ENCODE measurements at places on chromosomes 13 and 19. TPM values are rescaled to one million over a fixed set of nuclear protein-coding genes. Genes with fewer than 3 reads are reported as not detected.
A peak's percentile ranks its signal among the peaks of the same experiment; 100 is the strongest.

The DZIP1 gene
- total RNA-seq: 49.2 TPM

DNA sequence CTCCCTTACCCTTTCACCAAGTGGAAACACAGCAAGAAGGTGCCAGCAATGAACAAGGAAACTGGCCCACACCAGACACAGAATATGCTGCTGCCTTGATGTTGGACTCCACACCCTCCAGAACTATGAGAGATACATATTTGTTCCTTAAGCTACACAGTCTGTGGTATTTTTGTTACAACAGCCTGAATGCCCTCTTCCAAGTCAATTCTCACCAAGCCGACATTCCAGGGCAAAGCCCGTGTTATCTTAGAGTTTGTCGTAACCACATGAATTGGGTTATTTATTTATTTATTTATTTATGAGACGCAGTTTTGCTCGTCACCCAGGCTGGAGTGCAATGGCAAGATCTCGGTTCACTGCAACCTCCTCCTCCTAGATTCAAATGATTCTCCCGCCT is 14.9 kb downstream of the FGF21 start:
- no peak overlapping the region for H3K4me3 ChIP-seq
- no peak overlapping the region for H3K27ac ChIP-seq
- H3K27me3 ChIP-seq: peaks cover 10% of the 10 kb centered on the region
- H3K36me3 ChIP-seq: no peaks in the 10 kb centered on the region

- no peak overlapping the region for H3K4me3 ChIP-seq
- H3K27ac ChIP-seq: no peak overlapping the region
- H3K36me3 ChIP-seq: peaks cover 39% of the 10 kb centered on the region
- no peaks in the 10 kb centered on the region for H3K27me3 ChIP-seq
- no peaks in the 10 kb centered on the region for H3K4me1 ChIP-seq
Measured at GRCh38 chr19:45828945-45829344, 13.8 kb upstream of the RSPH6A start.

DNA sequence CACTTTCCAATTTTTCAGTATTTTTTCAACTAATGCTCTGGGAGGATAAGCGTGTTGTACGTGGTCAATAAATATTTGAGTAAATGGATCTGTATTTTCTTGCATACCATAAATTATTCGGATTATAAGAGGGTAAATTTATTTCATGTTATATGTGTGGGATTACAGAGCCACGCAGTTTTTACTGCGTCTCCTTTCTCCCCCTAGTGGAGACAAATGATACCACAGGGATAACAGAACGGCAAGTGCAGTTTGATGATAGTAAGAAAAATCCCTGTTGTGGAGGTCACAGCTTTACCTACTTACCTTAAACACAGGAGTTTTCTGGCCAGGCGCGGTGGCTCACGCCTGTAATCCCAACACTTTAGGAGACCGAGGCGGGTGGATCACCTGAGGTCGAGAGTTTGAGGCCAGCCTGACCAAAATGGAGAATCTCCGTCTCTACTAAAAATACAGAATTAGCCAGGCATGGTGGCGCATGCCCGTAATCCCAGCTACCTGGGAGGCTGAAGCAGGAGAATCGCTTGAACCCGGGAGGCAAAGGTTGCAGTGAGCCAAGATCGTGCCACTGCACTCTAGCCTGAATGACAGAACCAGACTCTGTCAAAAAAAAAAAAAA is 16.8 kb downstream of the MBD3L2B start:
- no peak for DNase-seq
- no peak overlapping the region for H3K4me3 ChIP-seq
- H3K27me3 ChIP-seq: no peaks in the 10 kb centered on the region
- H3K36me3 ChIP-seq: no peaks in the 10 kb centered on the region
- H3K4me1 ChIP-seq: no peaks in the 10 kb centered on the region
- H3K27ac ChIP-seq: no peak overlapping the region

The KCNC3 gene
- total RNA-seq: not detected

DNA sequence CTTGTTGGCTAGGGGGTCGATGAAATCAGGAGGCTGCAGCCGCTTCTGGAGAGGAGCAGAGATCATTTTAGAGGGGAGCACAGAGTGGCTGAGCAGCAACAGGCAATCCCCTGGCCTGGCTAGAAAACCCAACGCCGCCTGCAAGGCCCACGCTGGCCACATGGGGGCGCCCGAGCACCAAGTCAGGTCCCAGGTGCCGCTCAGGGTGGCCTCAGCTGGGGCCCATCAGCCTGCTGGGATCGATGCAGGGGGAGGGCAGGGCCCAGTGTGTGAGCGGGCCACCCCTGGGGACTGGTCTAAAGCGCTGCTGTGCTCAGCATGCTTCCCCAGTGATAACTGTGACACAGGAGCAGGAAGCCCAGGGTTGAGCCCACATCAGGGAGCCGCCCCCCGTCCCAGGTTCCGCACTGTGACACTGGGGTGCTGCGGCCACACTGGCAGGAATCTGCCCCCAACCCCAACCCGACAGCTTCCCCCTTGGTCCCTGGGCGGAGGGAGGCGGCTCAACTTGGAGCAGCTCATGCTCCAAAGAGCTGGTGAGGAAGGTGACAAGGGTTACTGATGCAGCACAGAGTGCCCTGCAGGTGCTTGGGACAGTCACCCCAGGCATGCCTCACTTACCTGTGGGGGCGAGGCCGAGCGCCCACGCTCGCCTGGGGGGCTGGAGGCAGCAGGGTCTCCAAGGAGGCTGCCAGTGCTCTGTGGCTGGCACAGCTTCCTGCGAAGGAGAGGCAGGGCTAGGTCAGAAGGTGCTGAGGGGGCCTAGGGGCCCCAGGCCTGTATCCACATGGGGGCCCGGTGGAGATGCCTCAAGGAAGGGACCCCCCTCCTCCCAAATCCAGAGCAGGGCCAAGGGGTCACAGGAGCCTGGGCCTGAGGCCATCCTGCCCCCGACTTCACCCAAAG is 13.3 kb upstream of the ISYNA1 start:
- H3K4me3 ChIP-seq: no peak overlapping the region
- peaks cover 14% of the 10 kb centered on the region for H3K4me1 ChIP-seq
- no peak overlapping the region for H3K27ac ChIP-seq

- DNase-seq: no peak
- no peak overlapping the region for H3K4me3 ChIP-seq
- H3K4me1 ChIP-seq: no peaks in the 10 kb centered on the region
- H3K36me3 ChIP-seq: peaks cover 7% of the 10 kb centered on the region
- no peak overlapping the region for H3K27ac ChIP-seq
- no peaks in the 10 kb centered on the region for H3K27me3 ChIP-seq
Measured at GRCh38 chr19:7447648-7448047, 41.2 kb downstream of the PEX11G start.

DNA sequence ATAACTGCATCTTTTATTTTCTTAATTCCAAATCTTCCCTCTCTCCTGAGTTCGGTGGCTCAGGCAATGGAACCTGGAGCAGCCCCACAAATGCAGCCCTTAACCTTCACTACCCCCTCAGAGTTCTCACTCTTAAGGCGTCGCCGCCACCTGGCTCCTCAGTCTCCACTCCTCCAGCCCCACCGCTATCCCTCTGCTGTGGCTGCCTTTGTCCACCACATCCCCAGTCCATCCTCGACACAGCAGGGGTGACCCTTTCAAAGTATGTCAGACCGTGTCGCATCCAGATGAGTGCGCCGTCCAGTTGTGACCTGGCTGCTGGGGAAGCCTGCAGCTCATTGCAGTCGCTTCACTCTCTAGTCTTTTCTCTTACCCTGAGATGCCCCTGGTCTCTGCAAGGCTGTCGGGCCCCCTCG is 1.0 kb downstream of the SPPL2B start:
- no peak overlapping the region for H3K27ac ChIP-seq
- peak overlapping the region; percentile 95 for H3K4me3 ChIP-seq
- H3K36me3 ChIP-seq: no peaks in the 10 kb centered on the region
- DNase-seq: no peak
- H3K27me3 ChIP-seq: no peaks in the 10 kb centered on the region
